ENCODE measurements at places on chromosomes 5 and 9. TPM values are rescaled to one million over a fixed set of nuclear protein-coding genes. Genes with fewer than 3 reads are reported as not detected.

SPATA6L gene
- polyA plus RNA-seq: 6.9 TPM

TRIM36 gene
- 0.83 TPM for polyA plus RNA-seq

CTXN3 gene
- not detected for polyA plus RNA-seq

NKD2 gene
- 3.7 TPM for polyA plus RNA-seq

FOXD4 gene
- polyA plus RNA-seq: 0.39 TPM

ZBED3 gene
- polyA plus RNA-seq: 2.7 TPM

GRCh38 chr5:104267320-104268015 is 704.9 kb upstream of the NUDT12 start:
- no peaks in the 10 kb centered on the region for H3K36me3 ChIP-seq
- no peaks in the 10 kb centered on the region for H3K4me1 ChIP-seq
- no peak overlapping the region for H3K4me3 ChIP-seq
- H3K27ac ChIP-seq: no peak overlapping the region
- DNase-seq: no peak
- no peaks in the 10 kb centered on the region for H3K27me3 ChIP-seq

- no peaks in the 10 kb centered on the region for H3K27me3 ChIP-seq
- H3K36me3 ChIP-seq: no peaks in the 10 kb centered on the region
- H3K4me1 ChIP-seq: no peaks in the 10 kb centered on the region
These were observed 756.4 kb upstream of the DMAC1 start for GRCh38 chr9:8555762-8556500.

- no peaks in the 10 kb centered on the region for H3K4me1 ChIP-seq
- no peak for DNase-seq
- H3K27me3 ChIP-seq: no peaks in the 10 kb centered on the region
- no peak overlapping the region for H3K4me3 ChIP-seq
- H3K27ac ChIP-seq: no peak overlapping the region
These were observed 20.3 kb downstream of the CAMSAP1 start for GRCh38 chr9:135887021-135887507.

DNA sequence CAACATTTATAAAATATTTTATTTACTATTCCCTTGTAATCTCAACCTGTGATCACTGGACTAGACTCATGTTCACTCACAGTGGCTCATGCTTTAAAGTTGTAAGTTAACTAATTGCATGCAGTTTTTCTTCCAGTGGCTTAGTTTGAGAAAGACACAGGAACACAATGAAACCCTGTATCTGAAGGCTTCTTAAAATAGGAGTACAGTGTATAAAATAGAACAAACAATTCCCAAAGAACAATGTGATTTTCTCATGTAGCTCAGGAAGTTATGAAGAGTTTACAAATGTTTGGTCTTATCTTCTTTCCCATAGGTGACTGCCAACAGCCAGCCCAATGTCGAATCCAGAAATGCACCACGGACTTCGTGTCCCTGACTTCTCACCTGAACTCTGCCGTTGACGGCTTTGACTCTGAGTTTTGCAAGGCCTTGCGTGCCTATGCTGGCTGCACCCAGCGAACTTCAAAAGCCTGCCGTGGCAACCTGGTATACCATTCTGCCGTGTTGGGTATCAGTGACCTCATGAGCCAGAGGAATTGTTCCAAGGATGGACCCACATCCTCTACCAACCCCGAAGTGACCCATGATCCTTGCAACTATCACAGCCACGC is 5.9 kb downstream of the RGMB start:
- DNase-seq: peak; percentile 80
- H3K4me1 ChIP-seq: no peaks in the 10 kb centered on the region

DNA sequence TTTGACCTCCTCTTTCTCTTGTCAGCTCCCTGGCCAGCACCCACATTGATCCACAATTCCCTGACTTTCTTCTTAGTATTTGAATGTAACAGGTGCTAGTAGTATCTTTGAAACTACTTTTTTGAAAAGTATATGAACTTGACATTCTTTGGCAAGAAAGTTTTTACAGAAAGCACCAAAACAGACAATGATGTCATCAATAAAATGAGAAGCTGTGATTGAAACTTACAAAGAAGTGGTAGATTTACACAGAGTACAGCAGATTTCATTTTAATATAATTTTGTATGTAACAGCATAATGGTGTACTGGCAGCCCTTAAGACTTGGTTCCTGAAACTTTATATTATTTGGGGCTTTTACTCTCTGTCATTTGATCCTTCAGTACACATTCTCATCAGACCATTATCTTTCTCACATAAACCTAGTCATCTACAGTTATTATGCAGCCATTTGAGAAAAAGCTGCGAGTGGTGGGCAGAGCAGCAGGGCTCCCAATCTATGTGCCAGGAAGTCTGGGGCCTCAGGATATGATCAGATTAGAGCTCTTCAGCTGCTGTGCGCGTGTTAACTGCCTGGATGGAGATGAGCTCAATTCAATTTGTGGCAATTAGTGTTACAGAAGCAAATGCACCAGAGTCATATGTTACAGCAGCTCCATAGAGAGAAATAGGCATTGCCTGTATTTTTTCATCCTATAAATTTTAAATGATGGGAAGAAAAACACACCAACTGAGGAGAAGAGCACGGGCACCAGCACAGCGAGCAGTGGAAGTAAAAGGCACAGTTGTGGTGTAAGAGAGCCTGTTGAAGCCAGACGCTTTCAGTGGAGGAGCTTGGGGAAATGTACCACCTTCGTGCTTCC is 126.1 kb downstream of the STARD4 start:
- H3K36me3 ChIP-seq: no peaks in the 10 kb centered on the region
- no peak for DNase-seq
- no peaks in the 10 kb centered on the region for H3K27me3 ChIP-seq
- no peak overlapping the region for H3K4me3 ChIP-seq
- H3K27ac ChIP-seq: no peak overlapping the region

- H3K27ac ChIP-seq: no peak overlapping the region
- H3K36me3 ChIP-seq: no peaks in the 10 kb centered on the region
- H3K4me3 ChIP-seq: no peak overlapping the region
These were observed 13.7 kb upstream of the RUFY1 start for GRCh38 chr5:179536676-179537075.

DNA sequence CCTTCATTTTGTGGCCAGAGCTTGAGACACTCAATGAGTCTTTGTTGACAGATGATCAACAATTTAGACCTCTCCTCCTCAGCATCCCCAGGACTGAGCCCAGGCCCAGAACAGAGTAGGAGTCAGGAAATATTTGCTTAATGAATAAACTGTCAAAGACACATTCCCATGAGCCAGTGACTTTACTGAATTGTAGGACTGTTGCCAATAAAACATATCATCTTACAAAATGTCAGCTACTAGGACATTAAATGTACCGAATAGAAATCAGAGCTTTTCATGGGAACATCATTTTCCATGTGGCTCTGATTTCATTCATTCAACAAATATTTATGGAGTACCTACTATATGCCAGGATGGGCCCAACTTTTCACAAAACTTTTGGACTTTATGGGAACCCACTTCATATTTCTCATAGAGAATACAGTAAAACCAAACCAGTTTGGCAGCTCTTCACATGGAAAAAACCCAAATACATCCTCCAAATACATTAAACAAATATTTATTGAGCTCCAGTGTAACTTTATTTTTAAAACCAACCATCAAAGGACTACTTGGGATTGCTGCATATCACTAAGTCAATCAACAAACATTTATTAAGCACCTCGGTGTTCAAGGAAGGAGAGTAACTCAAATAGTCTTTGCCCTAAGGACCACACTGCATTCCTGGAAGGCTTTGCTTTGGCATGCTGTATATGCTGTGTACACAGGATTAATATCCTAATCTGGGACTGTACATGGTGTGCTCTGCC is 11.4 kb downstream of the VDAC1 start:
- H3K27me3 ChIP-seq: no peaks in the 10 kb centered on the region
- H3K27ac ChIP-seq: no peak overlapping the region
- H3K36me3 ChIP-seq: peaks cover 11% of the 10 kb centered on the region
- no peak overlapping the region for H3K4me3 ChIP-seq

GRCh38 chr5:61167382-61167781 is 5.1 kb upstream of the SMIM15 start:
- H3K4me3 ChIP-seq: no peak overlapping the region
- no peak overlapping the region for H3K27ac ChIP-seq
- H3K36me3 ChIP-seq: no peaks in the 10 kb centered on the region
- H3K27me3 ChIP-seq: no peaks in the 10 kb centered on the region
- H3K4me1 ChIP-seq: no peaks in the 10 kb centered on the region

DNA sequence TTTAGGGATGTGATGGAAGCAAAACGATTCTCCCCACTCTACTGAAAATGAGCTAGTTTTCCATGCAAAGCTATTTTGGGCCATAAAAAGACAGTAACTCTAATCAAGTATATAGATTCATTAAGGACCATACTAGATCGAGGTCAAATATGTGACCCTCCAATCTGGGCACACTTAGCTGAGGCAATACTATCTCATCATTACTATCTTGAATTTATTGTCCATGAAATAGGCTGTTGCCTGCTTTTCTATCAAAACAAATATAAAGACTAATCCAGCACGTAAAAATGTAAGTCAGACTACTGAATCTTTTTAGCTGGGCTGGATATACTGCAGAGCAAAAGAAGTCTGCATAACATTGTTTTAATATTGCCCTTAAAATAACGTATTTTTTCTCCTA is 943.1 kb downstream of the NR2F1-AS1 start:
- no peak overlapping the region for H3K4me3 ChIP-seq
- no peaks in the 10 kb centered on the region for H3K36me3 ChIP-seq
- no peaks in the 10 kb centered on the region for H3K4me1 ChIP-seq
- H3K27ac ChIP-seq: no peak overlapping the region

DNA sequence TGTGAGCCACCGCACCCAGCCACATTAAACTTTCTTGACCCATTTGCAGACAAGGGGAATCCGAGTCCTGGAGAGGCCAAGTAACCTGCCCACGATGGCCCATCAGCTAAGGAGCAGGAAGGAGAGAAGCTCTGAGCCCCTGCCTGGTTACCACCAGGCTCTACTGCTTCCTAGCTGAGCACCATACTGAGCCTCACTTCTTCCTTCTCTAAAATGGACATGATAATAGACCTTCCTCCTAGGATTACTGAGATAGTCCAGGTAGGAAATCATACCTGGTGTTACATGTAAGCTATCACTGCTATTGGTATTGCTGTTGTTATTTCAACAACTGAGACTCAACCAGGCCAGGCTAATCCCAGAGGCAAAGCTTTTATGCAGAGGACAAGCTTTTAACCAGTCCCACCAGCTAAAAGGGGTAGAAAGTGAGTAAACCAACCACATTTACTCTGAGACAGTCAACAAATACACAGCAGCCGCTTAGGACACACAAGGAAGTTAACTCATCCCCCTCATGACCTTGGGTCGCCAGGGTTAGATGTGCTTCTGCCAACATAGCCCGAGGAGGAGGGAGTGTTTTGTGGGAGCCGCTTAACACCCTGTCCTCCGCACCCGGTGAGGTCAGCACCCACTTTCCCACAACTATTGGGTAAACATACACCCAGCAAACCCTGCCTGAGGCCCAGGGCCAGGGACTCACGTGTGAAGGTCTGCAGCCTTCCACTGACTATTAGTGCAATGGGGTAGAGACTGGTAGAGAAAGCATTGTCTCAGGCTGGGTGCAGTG is 20.6 kb upstream of the PTGES start:
- H3K36me3 ChIP-seq: no peaks in the 10 kb centered on the region
- no peak overlapping the region for H3K27ac ChIP-seq
- H3K4me1 ChIP-seq: no peaks in the 10 kb centered on the region
- peak; percentile 26 for DNase-seq
- no peaks in the 10 kb centered on the region for H3K27me3 ChIP-seq
- H3K4me3 ChIP-seq: no peak overlapping the region

DNA sequence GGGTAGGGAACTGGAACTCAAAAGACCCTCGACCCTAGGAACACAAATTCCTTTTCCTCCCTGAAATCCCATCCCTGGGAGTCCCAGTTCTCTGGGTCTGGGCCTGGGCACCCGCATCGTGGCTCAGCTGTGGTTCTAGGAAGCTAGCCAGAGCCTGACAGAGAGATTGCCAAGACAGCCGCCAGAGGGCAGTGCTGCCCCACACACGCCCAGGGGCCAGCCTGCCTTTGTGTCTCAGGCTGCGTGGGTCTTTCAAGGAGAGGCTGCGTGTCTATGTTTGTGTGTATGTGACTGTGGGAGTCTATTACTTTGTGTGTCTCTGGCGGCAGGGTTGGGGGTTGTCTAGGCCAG is 32.0 kb upstream of the TTLL11 start:
- H3K36me3 ChIP-seq: no peaks in the 10 kb centered on the region
- no peak overlapping the region for H3K27ac ChIP-seq
- H3K27me3 ChIP-seq: peaks cover 9% of the 10 kb centered on the region
- H3K4me1 ChIP-seq: no peaks in the 10 kb centered on the region
- DNase-seq: peak; percentile 83

DNA sequence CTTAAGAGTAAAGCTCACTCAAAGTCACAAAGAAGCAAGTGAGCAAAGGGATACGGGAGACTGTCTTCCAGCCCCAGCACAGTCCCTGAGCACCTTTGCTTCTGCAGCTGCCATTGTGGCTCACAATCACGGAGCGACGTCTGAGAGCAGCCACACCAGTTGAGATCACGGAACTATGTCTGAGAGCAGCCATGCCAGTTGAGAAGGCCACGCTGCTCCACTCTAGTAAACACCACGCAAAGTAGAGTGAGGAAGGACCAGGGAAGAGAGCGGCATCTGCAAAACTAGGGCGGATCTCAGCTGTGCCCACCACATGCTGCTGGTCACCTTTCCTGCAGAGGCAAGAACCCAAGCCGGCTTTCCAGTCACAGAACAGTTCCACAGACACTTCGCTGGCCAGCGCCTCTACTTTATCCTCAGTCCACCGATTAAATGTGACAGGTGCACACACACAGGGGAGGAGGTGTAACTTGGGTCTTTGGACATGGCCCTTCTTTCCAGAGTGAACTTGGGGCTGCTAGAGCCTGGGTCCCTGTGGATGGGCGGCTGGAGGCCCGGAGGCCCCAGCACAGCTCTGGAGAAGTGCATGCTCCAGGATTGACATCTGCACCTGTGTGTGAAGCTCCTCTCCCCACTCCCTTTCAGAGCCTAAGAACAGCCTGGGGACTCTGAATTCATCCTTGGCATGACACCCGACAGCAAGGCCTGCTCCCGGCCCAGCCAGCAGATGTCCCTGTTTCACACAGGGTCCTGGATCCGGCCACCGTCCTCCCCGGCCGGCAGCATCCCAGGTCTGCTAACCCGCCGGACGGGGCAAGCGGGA is 324.9 kb upstream of the IRX4 start:
- H3K27me3 ChIP-seq: no peaks in the 10 kb centered on the region
- H3K36me3 ChIP-seq: no peaks in the 10 kb centered on the region
- peak; percentile 8 for DNase-seq
- no peak overlapping the region for H3K27ac ChIP-seq
- H3K4me1 ChIP-seq: no peaks in the 10 kb centered on the region

DNA sequence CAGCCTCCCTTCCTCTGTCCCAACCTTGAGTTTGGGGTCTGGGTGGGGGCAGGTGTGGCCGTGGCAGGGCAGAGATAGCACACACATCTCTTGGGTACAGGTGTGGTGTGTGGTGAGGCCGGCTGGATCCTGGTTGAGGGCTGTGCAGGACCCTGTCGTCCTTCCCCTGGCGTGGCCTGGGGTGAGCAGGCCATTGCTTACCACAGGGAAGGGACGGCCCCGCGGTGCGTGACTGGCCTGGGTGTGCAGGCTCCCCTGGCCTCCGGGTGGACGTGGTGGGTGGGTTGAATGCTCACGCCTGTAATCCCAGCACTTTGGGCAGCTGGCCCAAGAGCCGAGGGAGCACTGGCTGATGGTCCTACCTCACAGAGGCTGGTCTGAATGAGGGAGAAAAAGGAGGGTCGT is 1.2 kb downstream of the ARRDC1 start:
- peak overlapping the region; percentile 99 for H3K27ac ChIP-seq
- peak; percentile 41 for DNase-seq
